Stimulated activated CD4-positive, alpha-beta T cell treated with anti-CD3 and anti-CD28 coated beads, Interleukin-15, amount 100 ng/mL, for 48 hours (primary cell): ENCODE measurements at places on chromosomes 5 and 9.

DNA sequence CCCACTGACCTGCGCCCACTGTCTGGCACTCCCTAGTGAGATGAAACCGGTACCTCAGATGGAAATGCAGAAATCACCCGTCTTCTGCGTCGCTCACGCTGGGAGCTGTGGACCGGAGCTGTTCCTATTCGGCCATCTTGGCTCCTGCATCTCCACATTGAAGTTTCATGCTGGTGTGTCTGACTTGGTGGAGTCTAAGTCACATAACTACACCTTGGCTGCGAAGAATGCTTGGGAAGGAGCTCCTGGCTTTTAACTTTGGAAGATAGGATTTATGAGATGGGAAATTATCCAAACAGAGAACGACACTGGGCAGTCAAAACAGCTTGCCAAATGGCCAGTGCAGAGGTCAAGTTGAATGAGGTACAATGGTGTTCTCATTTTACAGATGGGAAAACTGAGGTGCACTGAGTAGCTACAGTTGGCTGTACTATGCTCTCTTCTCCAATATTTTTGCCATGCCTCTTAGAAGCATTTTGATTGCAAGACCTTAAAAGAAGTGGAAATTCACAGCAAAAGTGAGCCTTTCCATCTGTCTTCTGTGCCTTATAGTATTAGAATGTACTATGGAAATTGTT lies 36.7 kb downstream of the CCDC192 start:
- DNase-seq: no peak

- DNase-seq: no peak
These were observed 110.1 kb downstream of the MED27 start for GRCh38 chr9:131969469-131969989.

DNA sequence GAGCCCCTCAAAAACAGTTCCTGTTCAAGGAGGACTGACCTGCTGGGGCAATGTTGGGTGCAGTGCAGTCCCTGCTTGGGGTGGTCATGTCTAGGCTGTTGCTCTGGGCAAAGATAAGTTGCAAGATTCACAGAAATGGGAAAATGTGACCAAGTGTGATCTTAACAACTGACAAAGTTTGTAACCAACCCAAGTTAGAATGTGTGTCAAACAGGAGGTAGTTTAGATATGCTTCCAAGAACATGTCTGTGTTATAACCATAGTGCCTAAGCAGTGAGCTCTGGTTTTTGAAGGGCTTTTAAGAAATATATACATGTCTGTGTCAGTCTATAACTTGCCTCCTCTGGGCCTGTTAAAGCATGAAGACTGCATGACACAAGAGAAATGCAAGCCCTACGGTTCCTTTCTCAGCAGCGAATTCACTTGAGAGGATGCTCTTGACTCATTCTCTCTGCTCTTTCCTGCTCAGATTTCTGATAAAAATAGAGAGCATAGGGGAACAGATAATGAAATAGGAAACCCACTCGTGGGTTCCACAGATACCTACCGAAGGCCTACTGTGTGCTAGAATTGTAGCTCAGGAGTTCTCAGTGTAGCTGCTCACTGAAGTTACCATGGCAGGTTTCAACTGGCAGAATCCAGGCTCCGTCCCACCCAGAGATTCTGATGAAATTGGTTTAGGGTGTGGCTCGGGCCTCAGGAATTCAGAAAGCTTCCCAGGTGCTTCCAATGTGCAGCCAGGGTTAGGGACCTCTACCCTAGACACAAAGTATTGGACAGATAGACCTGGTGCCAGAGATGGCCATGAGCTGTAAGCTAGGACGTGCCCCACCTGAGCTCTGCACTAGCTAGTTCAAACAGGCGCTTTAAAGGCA lies 52.4 kb downstream of the ARHGEF37 start:
- DNase-seq: no peak

DNA sequence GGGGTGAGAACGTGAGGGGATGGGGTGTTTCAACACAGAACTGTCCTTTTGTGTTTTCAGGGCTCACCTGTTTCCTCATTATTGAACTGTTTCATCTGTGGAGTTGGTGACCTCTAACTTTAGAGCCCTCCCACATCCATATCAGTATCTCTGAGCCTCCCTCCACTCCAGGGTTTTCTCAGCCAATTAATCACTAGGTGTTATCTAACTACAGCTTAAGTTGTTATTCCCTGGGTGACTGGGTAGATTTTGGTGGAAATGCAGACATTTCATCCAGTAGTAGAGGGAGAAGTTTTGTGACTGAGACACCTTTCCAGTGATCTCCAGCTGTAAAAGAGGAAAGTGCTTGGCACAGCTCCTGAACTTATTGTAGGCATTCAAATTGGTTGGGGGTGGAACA lies 23.7 kb downstream of the PPP3R2 start:
- no peak for DNase-seq

DNA sequence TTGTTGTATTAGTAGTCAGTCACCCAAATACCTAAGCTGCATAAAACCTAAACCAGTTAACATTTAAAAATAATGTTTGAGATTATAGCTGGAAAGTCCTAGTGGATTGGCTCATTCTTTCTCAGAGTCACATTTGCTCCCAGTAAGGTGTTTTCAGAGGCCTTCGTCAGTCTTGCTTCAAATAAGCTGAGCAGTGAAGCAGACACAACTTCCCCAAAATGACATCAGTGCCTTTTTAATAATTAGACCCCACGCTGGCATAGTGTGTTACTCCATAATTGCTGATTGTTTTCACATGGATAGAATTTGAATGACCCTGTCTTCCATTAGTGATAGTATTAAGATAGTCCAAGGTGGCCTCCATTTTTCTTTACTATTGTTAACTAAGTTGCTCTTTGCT lies 245.8 kb downstream of the PJA2 start:
- DNase-seq: no peak

DNA sequence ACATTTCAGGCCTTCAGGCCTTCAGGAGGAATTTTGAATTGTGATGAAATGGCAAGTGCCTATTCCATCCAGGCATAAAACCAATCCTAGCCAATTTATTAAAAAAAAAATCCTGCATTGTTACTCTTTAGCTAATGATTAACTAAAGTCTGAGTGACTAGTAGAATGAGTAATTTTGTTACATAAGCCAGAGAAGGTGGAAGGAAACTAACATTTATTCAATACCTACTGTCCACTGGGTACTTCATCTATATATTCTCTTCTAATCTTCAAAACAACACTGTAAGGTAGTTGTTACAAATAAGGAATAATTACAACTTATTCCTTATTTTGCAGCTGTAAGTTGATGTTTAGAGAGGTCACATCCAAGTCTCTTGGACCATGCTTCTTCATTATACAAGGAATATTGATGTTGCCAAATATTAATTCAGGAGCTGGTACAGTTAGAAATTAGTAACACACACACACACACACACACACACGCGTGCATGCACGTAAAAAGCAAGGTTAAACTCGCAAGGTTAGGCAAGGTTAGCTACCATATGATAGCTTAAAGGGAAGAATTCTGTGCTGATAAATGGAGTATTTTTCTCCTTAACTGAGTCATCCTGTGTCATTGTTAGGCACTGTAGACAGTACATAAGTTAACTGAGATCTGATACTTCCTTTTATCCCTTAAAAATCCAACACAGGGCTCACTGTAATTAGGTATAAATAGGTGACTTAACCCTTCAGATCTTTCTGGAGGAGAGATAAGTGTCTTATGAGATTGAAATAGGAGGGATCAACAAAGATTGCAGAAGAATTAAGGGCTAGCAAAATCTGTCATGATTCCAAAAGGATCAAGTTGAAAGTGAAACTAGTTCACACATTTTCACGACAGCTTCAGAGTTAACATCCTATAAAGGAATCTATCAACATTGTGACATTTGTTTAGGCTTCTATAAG lies 596.9 kb downstream of the PDE4D start:
- no peak for DNase-seq

GRCh38 chr5:58628626-58629025 lies 45.8 kb downstream of the RAB3C start:
- no peak for DNase-seq

GRCh38 chr9:19232823-19233194 lies 2.3 kb downstream of the DENND4C start:
- no peak for DNase-seq
